Activated CD4-positive, alpha-beta T cell treated with anti-CD3 and anti-CD28 coated beads, Interleukin-2, amount 50 U/mL, for 4 hours (primary cell): ENCODE measurements at places on chromosomes 16 and 17.

- DNase-seq = no peak
Observed at GRCh38 chr16:19384656-19385055, 33.0 kb upstream of the TMC5 start.

DNA sequence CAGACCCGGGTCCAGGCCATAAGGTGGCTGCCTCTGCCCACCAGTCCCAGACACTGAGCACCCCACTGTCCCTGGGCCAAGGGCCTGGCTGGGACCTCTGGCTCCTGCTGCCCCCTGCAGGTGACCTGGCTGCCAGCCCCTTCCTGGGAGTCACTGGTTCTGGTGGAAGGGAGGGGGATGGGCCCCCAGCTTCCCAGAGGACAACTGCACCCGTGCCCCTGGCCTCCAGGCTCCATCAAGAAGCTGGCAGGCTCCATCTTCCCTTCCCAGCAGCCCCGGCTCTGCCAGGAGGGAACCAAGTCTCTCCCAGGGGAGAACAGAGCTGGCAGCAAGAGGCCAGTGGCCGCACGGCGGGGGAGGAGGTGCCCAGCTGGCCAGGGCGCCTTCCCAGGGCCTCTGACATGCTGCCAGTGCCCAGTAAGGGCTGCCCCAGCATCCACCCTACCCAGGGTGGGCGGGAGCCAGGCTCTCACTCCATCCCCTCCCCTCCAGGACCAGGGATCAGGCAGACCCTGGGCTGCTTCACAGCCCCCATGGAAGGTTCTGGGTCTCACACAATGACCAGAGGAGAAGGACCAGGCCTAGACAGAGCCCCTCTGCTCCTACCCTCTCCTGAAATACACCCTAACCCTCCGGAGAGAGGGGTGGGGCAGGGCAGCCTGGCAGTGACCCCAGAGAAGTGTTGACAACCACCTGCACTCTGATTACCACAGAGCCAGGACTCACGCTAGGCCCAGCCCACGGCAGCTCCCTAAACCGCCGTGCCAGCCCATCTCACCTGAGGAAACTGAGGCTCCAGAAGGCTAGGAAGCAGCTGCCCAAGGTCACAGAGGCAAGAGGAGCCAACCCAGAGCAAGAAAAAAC is 3.6 kb downstream of the CLUH start:
- no peak for DNase-seq

DNA sequence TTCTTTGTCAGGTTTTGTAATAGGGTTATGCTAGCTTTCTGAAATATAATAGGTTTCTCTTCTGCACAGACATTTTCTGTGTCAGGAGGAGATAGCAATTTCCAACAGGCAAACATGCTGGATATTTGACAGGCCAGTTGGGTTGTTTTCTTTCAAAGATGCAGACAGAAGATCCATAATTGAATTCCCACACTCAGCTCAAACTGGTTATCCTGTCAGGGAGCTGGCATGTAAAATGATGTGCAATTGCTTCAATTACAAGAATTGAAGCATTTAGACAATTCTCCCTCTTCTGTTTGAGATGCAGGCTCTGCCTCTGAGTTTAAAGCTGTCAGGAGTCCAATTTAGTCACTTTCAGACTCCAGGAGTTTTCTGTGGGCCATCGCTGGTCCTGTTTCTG is 146.2 kb upstream of the ZKSCAN2 start:
- DNase-seq = no peak

- no peak for DNase-seq
Observed at GRCh38 chr17:3755335-3756030, 31.8 kb downstream of the HASPIN start.

DNA sequence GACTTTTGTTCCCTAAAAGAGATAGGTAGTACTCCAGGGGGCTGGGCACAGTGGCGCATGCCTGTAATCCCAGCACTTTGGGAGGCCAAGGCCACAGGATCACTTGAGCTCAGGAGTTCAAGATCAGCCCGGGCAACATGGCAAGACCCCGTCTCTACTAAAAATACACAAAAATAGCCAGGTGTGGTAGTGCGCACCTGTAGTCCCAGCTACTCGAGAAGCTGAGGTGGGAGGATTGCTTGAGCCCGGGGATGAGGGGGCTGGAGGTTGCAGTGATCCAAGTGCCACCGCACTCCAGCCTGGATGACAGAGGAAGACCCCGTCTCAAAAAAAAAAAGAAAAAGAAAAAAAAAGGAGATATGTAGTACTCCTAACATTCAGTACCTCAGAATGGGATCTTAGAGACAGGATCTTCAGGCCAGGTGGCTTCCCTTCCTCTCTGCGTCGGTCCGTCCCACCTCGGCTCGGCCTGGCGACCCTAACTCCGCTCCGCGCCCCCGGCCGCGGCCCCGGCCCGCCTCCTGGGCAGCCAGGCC is 89.6 kb downstream of the CDC27 start:
- DNase-seq = no peak

DNA sequence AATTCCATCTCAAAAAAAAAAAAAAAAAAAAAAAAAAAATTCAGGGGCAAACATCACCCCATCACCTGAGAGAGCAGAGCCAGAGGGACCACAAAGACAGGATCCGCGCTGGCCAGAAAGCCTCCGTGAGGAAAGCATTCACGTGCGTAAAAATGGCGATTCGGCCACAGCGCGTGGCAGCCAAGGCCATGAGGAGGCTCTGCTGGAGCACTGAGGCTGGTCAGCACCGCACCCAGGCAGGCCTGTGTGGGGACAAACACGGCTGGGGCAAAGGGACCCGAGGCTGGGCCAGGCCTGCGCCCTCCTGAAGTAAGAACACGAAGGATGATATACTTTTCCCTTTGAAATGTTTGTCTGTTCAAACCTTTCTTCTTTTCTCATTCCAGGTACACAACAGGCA is 45.2 kb downstream of the MAP1LC3B start:
- DNase-seq = no peak

- no peak for DNase-seq
Observed at GRCh38 chr16:81676066-81676882, 102.8 kb upstream of the PLCG2 start.
